ENCODE measurements at places on chromosomes 12 and 14.

GRCh38 chr14:92577321-92577742 lies 63.8 kb downstream of the RIN3 start:
- no peak for DNase-seq

- DNase-seq, result no peak
These were observed 12.8 kb downstream of the TUNAR start for GRCh38 chr14:95889236-95889979.

- DNase-seq, result no peak
These were observed 8.6 kb downstream of the GIT2 start for GRCh38 chr12:109987615-109988014.

DNA sequence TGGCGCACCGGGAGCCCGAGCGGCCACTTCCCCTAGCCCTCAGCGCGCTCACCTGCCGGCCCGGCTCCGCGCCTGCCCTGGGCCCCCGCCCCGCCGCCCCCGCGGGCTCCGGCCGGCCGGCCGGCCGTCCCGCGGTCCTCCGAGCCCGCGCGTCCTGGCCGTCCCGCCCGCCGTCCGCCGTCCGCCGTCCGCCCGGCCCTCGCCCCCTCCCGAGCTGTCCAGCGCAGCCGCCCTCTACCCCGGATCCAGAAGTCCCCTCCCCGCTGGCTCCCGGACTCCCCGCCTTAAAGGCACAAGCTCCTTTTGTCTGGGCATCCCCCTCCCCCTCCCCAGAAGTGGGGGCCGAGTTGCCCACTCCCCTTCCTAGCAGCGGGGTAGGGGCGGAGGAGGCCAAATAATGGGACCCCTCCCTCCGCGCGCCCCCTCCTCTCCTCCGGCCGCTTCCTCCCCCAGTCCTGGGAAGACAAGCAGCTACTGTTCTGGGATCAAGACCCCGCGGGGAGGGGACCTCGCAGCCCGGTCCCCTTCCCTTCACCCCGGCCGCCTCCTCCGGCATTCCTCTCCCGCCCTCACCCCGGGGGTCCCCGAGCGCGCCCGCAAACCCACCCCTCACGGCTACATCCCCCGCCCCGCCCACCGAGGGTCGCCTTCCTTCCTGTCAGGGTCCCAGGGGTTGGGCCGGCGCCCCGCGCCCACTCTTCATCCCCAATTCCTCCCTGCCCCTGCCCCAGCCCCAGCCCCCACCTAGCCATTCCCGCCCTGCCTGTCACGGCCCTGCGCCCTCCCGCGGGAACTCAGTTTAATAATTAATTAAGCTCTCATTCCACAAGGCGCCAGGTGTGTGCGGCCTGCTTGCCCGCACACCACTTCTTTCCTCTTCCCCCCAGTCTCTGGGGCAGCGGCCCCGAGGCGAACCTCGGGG lies at the start of gene ADCY6:
ADCY6 (minus strand) TSS at position 236 of the 922 bp plus-strand sequence. CDS start 5,655 bp downstream, outside the sequence.
- DNase-seq, result peak; percentile 82

DNA sequence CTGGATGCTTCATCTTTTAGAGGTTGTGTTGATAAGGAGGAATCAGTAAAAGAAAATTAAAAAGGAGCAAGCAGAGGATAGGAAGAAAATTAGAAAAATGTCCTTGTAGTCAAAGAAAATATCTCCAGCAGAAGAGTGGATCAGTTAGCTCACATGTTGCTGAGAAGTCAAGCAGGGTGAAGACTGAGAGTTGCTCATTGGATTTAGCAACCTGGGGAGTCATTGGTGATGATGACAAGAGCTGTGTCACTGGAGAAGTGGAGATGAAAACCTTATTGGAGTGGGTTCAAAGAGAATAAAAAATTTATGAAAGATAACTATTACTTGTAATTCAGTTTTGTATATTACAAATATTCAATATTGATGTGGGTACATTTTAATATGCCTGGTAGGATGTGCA lies 9.8 kb downstream of the FRMD6 start:
- no peak for DNase-seq

- peak; percentile 86 for DNase-seq
These were observed 467 bp upstream of the JAG2 start for GRCh38 chr14:105168979-105169507.

- DNase-seq, result no peak
These were observed 90.4 kb downstream of the SLC8A3 start for GRCh38 chr14:70098250-70098809.
